AG04449 (cell line): ENCODE measurements at places on chromosomes 4 and X.

DNA sequence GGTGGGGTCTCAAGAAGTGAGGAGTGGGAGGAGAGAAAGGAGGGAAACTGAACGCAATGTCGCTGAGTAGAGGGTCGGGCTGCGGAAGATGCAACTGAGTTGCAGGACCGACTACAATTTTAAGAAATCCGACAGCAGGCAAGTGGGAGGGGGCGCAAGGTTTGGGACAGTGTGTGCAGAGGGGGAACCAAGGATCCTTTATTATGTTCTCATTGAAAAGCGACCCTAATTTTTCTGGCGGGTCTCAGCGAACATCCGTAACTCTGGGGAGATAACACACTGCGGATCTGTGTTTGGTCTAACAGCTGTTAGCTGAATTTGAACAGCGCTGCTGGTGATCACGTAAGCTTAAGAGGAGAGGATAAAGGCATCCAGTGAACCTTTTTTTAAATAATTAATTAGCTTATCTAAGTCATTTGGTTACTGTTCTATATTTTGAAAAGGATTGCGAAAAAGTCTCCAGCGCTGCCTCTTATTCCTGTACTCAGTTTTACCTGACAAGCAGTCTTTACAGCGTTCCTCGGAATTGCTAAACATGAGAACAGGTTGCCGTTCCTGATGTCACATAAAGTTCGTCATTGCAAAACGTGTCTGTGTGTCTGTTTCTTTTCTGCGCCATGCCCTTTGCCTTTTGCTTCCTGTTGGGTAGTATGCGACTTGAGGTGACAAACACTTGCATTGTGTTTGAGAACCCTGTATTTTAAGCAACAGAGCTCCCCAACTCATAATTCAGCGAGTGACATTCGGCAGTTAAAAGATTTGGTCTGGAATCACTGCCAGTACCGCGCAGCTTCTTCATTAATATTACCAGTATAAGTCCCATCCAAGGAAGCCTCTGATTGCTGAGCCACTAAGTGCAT lies 1.3 kb downstream of the HTR2C start:
- no peak for DNase-seq

DNA sequence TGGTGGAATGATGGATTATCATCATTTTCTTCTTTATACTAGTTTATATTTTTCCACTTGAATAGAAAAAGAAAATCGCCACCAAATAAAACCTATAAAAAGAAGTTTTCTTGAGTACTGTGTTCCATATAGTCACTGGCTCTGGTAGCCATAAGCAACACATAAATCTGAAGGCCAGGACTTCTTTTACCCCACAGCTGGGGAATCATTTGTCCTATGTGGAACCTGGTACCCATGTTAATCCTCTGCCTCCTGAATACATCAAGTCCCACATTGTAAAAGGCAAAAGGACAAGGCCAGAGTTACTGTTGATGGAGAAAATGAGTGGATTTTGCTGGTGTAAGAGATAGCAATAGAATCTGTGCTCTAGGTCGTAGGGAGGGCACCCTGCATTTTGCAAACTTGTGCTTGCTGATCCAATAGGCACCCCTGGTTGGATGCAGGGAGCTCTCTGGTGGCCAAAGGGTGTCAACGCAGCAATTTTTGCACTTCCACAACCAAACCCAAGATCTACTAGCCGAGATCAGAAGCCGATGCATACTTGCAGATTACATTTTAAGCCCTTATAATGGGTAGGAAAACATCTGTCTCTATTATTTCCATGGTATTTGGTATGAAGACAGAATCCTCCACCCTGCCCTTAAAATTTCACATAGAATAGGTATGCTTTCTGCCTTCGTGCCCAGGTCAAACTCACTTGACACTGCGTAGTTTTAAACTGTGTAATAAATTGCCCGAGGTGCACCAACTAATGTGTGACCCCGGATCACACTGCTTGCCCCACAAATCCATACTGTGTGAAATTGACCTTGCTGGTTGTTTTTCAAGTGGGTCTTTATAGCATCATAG lies 146.2 kb upstream of the SCML1 start:
- DNase-seq, result no peak

- no peak for DNase-seq
Observed at GRCh38 chrX:139199933-139200332, 330.6 kb upstream of the F9 start.

GRCh38 chr4:88528861-88529260 lies 5.3 kb upstream of the PYURF start:
- DNase-seq, result no peak

- no peak for DNase-seq
Observed at GRCh38 chrX:65601530-65602220, 65.8 kb upstream of the MSN start.

- no peak for DNase-seq
Observed at GRCh38 chrX:46459603-46460002, 85.6 kb downstream of the ZNF674 start.

GRCh38 chr4:113534711-113535110 lies 226.8 kb downstream of the CAMK2D start:
- DNase-seq, result no peak

DNA sequence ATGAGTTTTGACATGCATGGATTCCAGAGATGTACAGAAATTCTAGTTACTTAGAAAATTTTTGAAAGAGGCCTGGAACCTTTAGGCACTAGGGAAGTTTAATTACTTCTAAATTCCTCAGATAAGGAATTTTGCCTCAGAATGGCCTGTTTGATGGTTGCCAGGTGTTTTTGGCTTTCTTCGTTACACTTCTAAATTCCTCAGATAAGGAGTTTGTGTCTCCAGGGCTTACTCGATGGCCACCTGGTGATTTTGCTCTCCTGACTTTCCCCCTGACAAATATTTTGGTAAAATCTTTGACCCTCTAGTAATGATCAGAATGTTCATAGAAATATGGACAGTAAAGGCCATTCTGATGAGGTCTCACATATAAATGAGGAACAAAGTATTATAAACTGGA lies 64.3 kb downstream of the BEX3 start:
- DNase-seq, result no peak

DNA sequence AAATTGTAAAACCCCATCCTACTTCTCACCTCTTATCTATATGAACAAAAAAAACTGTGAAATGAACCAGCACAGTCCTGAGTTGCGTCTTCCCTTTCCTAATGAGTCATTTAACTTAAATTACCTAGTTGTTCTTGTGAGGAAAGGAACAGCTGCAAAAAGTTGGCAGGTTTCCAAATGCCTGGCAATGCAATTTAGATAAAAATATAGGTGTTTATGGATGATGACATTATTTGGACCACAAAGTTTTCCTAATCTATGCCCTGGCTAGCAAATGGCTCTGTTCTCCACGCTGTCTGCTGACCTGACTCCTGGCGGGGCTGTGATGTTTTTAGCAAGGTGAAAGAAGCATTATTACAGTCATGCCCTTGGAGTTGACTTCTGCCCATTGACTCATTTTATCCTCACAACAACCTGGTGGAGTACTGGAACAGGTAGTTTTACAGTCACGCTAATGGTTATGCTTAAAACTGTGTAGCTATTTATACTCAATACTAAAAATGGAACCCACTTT lies 29.8 kb upstream of the RELL1 start:
- no peak for DNase-seq

DNA sequence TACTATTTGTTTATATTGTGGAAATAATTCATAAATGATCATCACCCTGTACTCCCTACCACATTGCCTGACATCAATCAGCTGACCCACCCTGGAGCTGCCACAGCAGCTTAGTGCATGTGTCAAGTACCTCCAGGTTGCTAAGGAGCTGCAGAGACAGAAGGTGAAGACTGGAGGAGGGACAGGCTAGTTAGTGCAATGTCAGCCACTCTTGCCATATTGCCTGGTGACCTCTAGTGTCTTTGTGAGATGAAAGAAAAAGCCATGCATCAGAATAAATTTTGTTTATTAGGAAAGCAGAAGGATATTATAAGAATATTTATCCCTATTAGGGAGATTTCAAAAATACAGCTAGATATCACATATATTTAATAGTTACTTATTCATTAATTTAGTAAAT lies 243.9 kb upstream of the FAT4 start:
- DNase-seq, result no peak

GRCh38 chrX:45022150-45022549 lies 149.2 kb downstream of the KDM6A start:
- DNase-seq, result no peak
